Lung microvascular endothelial cell (primary cell): ENCODE measurements at places on chromosomes 2 and 18. TPM values are rescaled to one million over a fixed set of nuclear protein-coding genes. Genes with fewer than 3 reads are reported as not detected.

GRCh38 chr2:102438578-102438977 is 15.6 kb downstream of the IL18RAP start:
- no peak for DNase-seq

Gene GALNT5
- total RNA-seq, result under 0.01 TPM in 1 of 2 replicates, not detected in the other

Gene HOXD10
- total RNA-seq, result 4.0 and 4.4 TPM in 2 replicates

Gene NPHP1
- 0.40 and 1.5 TPM in 2 replicates for total RNA-seq

Gene FMNL2
- total RNA-seq, result 26.6 and 48.4 TPM in 2 replicates

DNA sequence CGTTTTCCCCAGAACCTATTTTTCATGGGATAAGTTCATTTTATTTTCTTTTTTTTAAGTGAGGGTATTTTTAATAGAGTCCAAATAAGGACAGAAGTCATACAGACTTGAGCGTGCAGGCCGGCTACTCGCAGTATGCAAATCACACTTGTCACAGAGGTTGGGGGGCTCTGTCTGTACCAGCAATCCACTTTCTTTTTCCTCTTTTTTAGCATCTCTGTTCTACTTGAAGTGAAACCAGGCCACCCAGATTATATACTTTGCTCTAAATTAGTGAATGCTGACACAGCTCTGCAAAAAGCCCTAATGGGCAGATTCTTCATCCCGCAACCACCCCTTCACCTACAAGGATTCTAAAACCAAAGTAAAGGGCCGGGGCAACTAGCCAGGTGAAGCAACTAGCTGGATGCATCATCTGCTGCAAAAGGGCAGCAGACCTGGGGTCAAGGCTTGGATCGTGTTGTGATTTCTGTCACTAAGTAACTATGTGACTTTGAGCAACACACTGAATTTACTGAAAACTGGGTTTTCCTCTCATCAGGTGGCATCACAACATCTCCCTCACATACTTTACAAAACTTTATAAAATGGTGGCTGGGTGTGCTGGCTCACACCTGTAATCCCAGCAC is 18.4 kb downstream of the KDSR start:
- no peak for DNase-seq

- no peak for DNase-seq
Measured at GRCh38 chr2:211035548-211036185, 479.3 kb downstream of the CPS1 start.

Gene SKOR2
- not detected in 2 replicates for total RNA-seq

Gene CPS1
- 0.44 and 0.60 TPM in 2 replicates for total RNA-seq

GRCh38 chr18:60099709-60100108 is 199.9 kb downstream of the PMAIP1 start:
- DNase-seq, result no peak

- DNase-seq, result no peak
Measured at GRCh38 chr2:121086450-121086849, 198.6 kb downstream of the TFCP2L1 start.

Gene CTAGE1
- not detected in 2 replicates for total RNA-seq

- DNase-seq, result peak; percentile 13
Measured at GRCh38 chr2:30230497-30231211, 680 bp upstream of the LBH start.

DNA sequence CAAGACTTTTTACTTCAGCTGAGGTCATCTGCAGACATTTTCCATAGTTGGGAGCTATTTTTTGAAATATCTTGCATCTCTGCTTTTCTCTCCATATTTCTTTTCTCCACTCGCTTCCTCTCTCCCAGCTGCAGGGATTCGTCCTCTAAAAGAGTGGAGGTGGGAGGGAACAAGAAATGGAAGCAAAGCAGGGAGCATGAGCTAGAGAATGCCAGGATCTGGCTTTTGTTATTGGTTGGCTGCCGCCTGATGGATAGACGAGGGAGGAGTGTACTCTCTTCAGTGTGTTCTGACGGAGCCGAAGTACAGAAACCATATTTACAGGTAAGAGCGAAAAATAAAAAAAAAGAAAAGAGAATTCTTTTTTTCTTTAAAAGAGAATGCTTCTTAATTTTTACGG is at the start of gene CSRNP3:
TSS of gene CSRNP3 (plus strand) at position 282 of the 400 bp plus-strand sequence. CDS start 125,368 bp downstream, outside the sequence.
- peak; percentile 57 for DNase-seq

DNA sequence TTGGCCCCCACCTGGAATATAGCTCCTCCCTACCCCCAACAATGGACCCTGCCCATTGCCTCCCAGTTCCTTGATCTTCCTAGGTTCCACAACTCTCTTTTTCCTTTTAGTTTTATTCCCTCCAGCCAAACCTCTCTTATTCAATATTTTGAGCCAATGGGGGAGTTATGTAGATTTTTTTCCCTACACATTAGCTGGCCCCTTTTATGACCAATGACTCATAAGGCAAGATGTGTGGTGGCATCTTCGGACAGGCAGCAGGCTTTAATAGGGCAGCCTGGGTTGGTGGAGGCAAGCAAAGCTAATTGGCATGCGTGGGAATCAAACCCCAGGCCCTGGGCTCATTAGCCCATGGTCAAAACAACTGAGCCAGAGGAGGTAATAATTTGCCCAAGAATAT is 9.2 kb downstream of the GRP start:
- no peak for DNase-seq

Gene GCG
- not detected in 2 replicates for total RNA-seq

GRCh38 chr2:119487434-119488244 is 36.6 kb downstream of the SCTR start:
- peak; percentile 25 for DNase-seq

DNA sequence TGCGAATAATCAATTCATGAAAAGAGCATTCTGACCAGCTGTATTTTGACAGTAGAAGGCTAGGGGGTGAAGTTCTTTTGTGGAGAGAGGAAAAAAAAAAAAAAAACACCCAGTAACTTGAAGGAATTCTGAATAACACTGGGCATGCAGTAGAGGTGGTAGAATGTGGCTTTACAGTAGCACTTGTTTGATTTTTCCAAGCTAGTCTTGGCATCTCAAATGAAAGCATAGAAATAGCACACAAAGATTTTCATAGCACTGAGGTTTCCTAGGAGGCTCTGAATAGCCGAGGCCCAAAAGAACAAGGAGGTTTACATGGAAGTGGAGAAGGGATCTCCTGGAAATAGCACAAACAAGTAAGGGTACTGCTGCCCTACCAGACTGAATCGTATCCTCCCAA is 470.2 kb upstream of the CDH20 start:
- no peak for DNase-seq

- DNase-seq, result peak; percentile 73
Measured at GRCh38 chr2:224909885-224910573, 132.2 kb downstream of the DOCK10 start.

DNA sequence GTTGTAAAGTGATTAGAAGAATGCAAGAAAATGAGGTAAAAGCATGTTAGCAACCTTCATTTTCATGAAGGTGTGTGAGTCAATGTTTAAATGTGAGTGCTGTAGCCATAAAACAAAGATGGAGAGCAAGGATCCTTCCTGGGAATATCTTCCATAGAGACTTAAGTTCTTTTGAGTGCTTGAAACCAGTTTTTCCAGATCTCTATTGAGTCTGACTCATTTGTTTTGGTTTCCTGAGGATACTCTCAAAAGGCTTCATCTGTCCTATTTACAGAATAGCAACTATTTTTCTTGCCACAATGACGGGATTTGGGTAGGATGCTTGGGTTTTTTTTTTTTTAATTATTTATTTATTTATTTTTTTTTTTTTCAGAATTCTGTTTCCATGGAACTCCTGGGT is 45.9 kb upstream of the ASB1 start:
- peak; percentile 63 for DNase-seq
